ENCODE measurements at places on chromosomes 4 and X.

DNA sequence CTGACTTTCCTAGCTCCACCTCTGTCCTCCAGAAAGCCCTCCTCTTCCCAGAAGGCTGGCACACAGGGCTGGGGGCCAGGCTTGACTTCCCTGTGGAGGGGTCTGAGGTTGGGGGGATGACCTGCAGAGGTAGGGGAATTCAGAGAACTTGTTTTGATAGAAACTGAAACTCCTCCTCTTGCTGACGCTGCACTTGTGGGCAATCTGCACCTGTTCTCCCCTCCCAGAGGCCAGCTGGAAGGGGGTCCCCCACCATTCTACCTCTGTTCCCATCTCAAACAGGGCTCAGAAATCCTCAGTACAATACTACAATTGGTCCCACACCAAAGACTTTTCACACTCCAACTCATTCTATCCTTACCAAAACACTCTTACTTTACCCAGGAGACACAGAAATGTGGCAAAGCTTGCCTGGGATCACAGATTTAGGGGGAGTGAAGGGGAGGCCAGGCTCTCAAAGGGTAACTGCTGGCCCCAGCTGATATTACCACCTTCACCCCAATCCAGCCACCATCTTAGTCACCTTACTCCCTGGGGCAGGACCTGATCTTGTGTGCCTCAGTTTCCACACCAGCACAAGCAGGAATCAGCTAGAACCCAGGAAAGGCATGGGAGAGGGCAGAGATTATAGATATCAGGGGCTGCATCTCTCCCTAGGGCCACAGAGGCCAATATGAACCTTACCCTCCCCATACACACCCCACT lies 18.5 kb downstream of the OTUD5 start:
- DNase-seq = peak; percentile 59

DNA sequence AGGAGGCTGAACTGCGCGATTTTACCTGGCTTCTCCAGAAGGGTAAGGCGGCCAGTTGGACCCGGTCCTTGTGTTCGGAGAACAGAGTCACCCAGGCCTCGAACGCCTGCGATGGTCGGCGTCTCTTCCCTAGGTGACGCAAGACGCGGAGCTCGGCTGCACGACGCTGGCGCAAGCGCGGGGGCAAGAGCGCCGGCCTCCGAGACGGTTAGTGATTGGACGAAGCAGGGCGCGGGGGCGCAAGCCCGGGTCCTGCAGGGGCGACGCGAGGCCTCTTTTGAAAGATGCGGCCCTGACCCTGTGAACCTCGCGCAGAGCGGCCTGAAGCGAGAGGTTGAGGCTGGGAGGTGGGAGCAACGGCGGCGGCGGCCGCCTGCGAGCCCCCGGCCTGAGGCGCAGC lies 428 bp downstream of the ADAD1 start:
- DNase-seq = no peak

- no peak for DNase-seq
These were observed 56.6 kb upstream of the LAS1L start for GRCh38 chrX:65591206-65591605.

DNA sequence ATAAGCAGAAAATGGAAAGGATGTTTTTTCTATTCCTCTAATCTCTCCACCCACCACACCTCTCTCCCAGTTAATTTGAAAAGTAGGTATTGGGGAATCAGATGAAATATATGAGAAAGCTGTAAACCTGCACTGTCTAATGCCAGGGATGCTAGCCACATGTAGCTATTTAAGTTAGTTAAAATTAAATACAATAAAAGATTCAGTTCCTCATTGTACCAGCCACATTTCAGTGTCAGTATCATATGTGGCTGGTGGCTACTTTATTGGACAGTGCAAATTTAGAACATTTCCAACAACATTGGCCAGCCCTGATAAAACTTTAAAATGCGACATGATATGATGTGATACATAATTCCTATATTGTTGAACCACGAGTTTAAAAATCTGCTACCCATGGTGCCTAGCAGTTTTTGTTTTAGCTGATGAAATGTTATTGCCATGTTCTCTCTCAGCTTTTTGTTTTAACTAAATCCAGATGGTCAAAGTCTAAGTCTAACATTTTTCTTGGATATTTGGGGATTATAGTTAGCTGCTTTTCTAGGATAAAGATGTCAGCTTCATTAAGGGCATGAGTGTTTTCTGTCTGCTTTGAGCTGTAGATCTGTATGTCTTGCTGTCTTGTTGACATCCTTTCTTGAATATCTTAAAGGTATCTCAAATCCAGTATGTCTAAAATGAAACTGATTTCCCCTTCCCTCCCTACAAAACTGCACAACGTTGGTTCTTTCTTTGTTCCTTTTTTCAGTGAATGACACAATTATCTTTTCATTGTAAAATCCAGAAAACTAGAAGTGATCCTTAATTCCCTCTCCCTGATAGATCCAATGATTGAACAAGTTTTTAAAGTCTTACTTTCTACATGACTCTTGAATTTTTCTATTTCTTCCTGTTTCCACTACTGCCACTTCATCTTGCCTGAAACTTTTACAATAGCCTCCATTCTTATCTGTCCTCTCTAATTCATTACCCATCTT lies 6.2 kb downstream of the ARFIP1 start:
- no peak for DNase-seq

DNA sequence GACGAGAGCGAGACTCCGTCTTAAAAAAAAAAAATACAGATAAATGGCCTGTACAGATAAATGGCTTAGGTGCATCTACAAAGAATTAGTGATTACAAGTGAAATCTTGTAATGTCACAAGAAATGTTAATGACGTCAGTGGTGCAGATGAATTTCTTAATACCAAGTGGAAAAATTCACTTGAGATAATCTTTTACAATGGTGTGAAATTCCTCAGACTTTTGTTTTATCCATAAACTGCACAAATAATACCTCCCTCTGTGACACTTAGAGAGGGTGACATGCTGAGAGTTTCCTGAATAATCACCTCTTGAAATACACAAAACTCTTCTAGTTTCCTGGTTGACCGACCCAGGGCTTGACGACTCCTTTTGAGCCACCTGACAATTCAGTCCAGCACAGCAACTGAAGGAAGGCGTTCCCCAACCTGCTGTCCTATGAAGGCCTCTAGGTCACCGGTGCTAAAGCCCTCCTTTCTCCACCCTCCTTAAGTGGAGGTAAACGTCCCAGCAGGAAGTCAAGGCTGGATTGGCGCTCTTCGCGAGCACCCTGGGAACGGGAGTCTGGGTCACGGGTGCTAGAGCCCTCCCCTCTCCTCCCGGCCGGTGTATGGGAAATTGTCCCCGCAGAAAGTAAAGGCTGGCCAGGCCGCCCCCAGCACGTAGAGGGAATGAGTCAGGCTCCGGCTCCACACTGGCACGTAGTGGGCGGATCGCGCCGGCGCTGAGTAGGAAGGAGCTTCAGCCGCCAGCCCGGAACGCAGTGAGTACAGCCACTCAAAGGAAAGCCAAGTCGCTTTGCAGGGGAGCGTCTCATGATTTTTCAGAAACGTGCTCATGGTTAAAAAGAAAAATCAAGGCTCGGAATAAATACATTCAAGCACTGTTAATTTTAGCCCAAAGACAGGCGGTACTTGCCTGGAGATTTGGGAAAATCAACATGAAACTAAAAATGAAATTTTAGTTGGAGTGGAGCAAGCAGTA lies at the start of gene TMEM144:
Gene TMEM144 (plus strand): TSS at position 662 of the 983 bp plus-strand sequence. CDS start 2,182 bp downstream, outside the sequence.
- DNase-seq = peak; percentile 44

DNA sequence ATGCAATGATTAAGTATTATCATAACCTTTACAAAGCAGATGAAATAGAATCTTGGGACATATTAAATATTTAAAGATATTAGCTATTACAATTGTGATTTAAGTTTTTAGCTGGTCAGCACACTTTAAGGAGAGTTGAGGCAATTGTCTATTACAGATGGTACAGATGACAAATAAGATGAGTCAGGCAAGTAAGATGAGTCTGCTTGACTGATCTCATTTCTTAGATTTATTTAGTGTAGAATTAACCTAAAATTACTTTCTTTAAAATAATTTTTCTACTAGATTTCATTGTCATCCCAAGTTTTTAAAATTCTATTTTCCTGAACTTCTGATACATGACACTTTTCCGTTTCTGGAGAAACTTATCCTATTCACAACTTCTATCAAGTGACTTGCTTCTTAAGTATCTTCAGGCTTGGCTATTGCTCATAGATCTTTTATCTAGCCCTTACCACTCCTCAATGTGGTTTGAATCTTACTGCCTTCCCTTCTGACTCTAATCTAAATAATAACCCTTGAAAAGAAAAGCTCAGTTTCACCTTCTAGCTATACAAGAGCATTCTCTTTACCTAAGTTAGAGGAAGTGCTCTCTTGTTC lies 32.9 kb downstream of the CXCL1 start:
- DNase-seq = no peak

DNA sequence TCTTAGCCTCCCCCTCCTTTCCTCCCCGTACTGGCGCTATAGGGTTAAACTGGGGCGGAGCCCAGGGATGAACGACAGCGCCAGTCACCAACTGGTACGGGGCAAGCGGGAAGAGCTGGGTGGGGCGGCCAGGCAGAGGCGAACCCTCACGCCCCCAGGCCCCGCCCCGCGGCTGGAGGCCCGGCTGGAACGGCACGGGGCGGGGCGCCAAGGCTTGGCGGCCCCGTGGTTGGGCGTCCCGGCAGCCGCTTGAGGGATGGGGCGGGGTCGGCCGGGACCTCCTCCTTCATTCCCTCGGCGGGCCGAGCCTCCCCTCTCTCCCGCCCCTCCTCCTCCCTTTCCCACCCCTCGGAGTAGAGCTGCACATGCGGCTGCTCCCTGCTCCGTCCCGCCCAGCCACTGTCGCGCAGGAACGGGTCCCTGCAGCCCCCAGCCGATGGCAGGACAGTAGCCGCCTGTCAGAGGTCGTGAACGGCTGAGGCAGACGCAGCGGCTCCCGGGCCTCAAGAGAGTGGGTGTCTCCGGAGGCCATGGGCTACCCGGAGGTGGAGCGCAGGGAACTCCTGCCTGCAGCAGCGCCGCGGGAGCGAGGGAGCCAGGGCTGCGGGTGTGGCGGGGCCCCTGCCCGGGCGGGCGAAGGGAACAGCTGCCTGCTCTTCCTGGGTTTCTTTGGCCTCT lies at the start of gene EDA:
Gene EDA (plus strand): TSS at position 335 of the 678 bp plus-strand sequence.
- peak; percentile 60 for DNase-seq

DNA sequence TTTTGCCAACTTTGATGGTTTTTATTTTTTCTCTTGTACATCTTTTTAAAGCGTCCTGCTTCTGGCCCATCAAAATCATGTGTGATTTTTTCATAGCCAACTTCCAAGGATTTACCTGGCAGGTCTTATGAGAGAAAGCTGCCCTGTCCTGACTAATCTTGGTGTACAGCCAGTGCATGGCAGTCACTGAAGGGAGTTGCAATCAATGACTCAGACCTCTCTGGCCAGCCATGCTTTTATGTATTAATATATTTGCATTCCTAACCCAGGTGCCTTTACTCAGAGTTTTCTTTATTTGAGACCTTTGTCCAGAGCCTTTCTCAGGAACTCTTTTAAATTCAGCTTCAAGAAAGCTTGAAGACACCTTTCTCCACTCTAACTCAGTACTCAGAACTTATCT lies 691.5 kb upstream of the HTR2C start:
- no peak for DNase-seq

DNA sequence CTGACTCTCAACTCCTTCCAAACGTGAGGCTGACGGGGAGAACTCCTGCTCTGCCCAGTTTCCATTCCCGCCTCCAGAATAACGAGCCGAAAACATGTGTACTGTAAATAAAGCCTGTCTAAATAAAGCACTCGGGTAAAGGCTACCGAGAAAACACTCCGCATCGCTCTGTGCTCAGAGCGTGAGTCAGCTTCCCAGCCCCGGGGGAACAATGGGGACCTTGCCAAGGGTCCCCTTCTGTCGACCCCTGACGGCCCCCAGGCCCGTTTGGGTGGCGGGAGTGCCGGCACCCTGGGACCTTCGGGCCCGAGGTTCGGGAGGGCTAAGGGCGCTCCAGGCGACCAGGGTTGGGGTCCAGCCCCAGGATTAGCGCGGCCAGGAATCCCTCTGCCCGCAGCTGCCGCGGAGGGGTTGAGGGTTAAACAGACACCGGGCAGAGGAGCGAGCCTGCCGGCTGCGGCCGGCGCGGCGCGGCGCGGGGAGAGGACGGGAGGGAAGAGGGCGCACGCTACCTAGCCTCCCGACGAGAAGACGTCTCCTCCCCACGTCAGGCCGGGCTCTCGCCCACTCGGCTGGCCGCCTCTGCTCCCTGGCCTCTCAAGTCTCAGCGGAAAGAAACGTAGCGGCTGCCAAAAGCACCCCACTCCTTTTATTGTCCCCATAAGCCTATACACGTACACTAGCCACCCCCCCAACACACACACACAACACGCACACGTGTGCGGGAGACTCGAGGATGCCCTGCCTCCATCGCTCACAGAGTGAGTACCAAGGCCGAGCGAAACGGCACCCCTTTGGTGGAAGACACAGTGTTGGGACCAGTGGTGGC lies 85.5 kb downstream of the BCOR start:
- DNase-seq = no peak

DNA sequence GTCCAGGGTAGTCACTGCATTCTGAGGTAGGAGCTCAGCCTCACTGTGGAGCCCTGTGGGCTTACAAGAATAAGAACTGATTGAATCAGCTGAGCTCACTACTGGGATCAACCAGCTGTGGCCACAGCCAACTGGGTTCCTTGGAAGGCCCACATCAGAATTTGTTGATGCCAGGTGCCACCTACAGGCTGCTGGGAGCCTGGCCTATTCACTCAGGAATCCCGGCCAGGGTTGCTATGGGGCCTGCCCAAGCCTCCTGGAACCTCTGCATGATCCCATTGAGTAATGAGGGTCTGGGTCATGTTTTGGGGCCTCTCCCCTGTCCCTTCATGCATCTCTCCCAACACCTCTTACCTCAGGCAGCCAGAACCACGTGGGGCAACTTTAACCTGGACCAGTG lies 53.9 kb upstream of the KIAA1210 start:
- DNase-seq = no peak

- DNase-seq = no peak
These were observed 5.1 kb upstream of the FAM184B start for GRCh38 chr4:17786567-17786966.

- DNase-seq = no peak
These were observed 101.0 kb downstream of the ATP11C start for GRCh38 chrX:139831675-139832456.

DNA sequence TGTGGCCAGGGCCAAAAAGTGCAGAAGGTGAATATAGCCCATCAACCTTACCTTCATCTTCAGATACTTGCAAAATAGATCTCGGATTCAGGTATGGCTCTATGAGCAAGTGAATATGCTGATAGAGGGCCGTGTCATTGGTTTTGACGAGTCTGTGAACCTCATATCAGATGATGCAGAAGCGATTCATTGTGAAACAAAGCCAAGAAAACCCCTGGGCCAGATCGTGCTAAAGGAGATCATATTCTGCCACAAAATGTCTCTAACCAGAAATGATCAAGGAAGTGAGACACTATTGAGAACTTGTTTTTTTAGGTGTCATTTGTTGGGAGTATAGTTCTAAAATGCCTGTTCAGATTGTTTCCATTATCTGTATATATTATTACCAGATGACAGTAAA lies 48.3 kb downstream of the PDK3 start:
- peak; percentile 26 for DNase-seq

DNA sequence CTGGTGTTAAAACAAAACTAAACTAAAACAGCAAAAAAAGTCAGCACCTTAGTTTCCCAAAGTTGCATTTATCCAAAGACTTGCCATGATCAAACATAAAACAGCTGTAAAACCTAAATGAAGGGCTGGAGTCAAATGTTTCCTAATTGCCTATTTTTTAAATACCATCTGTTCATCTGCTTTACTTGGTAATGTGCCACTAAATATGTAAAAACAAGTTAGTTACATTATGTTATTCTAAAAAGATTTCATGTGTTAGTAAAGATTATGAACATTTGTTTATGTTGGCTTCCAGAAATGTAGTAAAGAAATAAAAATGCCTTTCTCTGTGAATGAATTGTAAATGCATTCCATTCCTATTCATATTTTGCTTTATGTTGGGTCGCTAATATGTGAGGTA lies 977.8 kb downstream of the FSTL5 start:
- DNase-seq = no peak

Measured in stimulated activated CD4-positive, alpha-beta T cell treated with anti-CD3 and anti-CD28 coated beads, Interleukin-2, amount 100 ng/mL, for 48 hours (primary cell).